ENCODE measurements at places on chromosomes 2 and 18.

DNA sequence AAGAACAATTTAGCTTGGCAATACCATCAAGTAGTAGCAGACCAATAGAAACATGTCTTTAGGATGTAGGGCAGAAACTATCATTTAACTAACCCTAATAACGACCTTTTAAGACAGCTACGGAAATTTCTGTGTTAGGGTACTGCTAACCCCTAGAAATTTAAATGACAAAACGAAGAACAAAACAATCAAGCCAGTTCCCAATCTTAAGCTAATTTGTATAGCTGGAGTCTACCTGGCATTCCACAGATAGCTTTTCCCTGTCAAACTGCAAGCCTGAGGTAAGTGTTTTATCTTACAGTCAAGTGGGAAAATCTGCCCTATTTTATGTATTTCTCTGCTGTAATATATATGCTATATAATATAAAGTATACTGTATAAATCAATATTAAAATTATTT, 37.6 kb upstream of the CDKL4 start:
- no peak for DNase-seq

DNA sequence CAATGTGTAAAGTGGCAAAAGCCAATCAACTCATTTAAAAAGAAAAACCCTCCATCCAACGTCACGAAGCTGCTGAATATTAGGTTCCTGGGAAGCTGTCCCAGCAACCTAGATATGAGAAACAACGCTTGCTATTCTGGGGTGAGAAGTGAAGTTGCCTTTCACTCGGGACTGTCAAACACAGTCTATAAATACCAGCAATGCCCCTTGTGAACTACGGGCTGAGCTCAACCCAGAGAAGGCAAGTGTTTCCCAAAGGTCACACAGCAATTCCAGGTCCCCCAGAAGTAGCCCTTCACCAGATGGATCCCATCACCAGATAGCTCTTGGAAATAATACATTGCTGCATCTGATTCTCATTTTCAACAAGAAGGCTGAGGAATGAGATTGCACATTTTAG, 67.9 kb downstream of the BCL11A start:
- no peak for DNase-seq

GRCh38 chr2:152611458-152612231, 105.6 kb downstream of the PRPF40A start:
- no peak for DNase-seq

- DNase-seq, result peak; percentile 5
These were observed 255.8 kb downstream of the GLI2 start for GRCh38 chr2:120991441-120991840.

DNA sequence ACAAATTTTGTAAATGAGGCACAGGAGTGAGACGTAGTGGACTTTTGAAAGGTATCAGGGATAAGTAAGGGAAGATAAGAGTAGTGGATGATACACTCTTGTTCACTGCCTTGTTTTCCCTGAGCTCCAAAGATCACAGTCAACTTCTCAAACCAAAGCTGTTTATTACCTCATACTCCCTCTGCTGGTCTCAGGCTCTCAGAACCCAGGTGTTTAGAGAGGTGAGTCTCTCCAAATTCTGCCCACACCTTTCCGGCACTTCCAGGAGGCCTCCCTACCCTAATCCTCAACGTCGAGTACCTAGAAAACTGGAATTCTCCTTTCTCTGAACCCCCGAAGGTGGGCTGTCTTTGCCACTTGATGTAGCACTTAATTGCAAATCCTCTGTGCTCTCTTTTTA, 621.1 kb downstream of the BCL11A start:
- DNase-seq, result no peak

DNA sequence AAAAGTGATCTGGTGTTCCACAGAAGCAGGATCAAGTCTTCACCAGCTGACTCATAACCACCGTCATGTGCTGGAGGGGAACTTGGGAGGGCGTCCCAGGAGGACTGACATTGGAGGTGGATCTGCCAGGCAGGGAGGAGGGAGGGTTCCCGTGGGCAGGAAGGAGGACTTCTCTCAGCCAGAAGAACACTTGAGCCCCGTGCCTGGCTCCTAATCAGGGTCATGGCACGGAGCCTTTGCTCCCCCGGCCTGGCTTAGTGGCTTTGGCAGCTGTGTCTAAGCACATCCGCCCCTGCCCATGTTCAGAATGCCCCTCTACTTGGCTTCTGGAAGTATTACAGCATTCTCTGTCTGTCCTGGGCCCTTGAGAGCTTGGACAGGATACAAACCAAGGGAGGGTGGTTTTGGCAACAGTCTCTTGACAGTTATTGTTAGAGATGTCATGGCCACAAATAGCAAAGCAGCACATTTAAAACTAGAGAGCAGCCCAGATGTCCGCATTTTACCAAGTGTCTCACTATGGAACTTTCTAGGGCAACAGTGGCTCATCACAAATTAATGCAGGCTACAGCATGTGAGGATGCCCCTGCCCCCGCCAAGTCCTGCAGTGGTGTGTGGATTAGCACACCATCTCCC, 11.5 kb downstream of the PPP1R7 start:
- DNase-seq, result peak; percentile 88

GRCh38 chr2:58553937-58554336, 312.8 kb upstream of the FANCL start:
- DNase-seq, result no peak

Data from cardiac septum (tissue), 1 donor.